Fibroblast of pulmonary artery (primary cell): ENCODE measurements at places on chromosomes 3 and 15.

- DNase-seq: no peak
These were observed 55.0 kb downstream of the FEZF2 start for GRCh38 chr3:62318365-62318751.

DNA sequence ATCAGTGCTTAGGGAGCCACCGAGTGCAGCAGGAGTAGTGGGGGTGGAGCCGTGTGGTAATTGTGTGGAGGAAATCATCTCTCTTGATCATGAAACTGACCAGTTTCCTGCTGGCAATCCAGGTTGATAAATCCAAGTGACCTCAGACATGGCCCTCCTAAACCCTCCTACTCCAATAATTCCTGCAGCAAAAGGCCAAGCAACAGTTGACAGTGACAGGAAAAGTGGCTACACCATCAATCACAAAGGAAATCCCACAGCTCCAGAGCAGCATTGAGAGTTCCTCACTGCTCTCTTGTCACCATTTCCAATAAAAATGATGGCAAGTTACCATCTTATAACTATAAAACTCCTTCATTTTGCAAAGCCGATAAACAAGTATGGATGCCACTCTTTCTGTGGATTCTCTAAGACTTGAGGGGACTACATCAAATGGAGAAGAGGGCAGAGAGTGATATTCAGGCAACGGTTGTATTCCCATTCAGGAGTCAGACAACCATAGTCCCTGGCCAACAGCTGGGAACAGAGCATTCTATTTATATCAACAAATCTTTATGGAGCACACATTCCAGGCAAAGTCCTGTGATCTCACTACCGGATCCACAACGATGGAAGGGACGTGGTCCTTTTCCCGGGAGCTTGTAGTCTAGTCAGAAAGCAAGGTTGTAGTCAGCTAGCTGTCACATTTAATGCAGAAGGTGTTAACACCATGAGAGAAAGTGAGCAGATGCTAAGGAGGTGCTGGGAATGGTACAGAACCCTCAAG lies 312.5 kb upstream of the CTNNB1 start:
- no peak for DNase-seq

- no peak for DNase-seq
These were observed 12.2 kb downstream of the ZXDC start for GRCh38 chr3:126463521-126463920.

GRCh38 chr3:38039101-38039898 lies at the start of gene DLEC1:
Gene DLEC1, plus strand, starts transcription at chr3:38039208. Its CDS starts 18 bp downstream, at chr3:38039226.
- peak; percentile 67 for DNase-seq

GRCh38 chr3:102941786-102942185 lies 507.0 kb downstream of the ZPLD1 start:
- DNase-seq: no peak

DNA sequence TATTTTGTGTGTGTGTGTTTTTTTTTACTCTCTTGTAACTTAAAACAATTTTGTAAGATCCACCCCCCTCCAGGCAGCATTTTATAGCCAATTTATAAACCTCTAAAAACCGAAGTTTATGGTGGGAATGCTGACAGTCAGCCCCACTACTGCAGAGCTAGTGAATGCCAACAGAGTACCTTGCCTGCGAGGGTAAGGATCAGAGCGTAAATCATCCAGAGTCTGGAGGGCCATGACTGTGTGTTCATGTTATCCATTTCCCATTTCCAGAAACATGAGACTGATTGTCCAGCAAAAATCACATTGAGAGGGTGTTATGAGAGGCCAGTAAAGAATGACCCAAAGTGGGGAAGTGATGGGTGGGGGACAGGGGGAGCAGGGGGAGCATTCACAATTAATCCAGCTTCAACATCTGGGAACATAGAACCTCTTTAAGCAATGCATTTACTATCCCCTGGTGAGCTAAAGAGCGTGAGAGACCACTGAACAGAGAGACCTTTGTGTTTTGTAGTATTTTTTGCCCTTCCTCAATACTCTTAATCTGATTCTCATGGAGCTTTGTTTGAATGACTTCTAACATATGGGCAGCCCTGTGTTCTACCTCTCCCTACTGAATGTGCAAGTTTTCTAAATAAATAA lies 464.5 kb downstream of the RBMS3 start:
- no peak for DNase-seq

- DNase-seq: no peak
These were observed 71.5 kb upstream of the FILIP1L start for GRCh38 chr3:100185847-100186246.

DNA sequence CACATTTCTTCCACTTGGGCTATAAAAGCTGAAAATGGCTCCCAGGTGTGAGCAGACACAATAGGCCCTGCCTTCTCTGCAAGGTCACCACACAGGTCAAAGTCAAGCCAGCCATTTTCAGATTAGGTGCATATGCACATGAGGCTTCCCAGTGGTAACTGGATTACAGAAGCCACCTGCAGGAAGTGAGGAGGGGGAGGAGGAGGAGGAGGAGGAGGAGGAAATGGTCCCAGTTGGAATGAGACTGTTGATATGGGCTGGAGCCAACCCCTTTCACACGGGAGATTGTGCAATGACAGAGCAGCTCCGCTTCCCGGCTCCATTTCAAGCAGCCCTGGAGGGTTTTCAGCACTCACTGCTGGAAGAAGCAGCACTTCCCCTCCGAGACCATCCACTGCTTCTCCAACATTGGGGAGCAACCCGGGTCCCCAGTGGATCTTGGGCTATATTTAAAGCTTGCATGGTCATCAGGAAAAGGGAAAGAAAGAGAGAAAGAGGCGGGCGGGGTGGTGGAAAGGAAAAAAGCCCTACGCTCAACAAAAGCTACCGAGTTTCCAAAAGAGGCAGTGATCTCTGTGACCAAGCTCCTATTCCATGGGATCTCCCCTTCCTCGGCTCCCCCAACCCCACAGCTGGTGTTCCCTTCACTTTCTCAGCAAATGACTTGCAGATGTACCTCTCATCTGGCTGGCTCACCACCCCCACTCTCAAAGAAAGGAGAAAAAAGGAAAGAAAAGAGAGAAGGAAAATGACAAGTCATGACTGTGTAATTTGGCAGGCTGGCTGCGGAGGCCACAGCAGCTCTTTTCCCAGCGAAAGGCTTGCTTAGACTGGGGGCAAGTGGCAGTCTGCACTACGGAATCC lies 58.3 kb downstream of the LRIG1 start:
- DNase-seq: peak; percentile 90

- no peak for DNase-seq
These were observed 32.3 kb upstream of the TRPC1 start for GRCh38 chr3:142691527-142691926.

GRCh38 chr15:101063212-101063611 lies 144.1 kb downstream of the LRRK1 start:
- no peak for DNase-seq

GRCh38 chr3:47380026-47380600 lies 708 bp upstream of the PTPN23 start:
- no peak for DNase-seq

- no peak for DNase-seq
These were observed 201.7 kb downstream of the MEIS2 start for GRCh38 chr15:36898536-36899126.

- no peak for DNase-seq
These were observed 12.5 kb upstream of the IL16 start for GRCh38 chr15:81184188-81184587.

DNA sequence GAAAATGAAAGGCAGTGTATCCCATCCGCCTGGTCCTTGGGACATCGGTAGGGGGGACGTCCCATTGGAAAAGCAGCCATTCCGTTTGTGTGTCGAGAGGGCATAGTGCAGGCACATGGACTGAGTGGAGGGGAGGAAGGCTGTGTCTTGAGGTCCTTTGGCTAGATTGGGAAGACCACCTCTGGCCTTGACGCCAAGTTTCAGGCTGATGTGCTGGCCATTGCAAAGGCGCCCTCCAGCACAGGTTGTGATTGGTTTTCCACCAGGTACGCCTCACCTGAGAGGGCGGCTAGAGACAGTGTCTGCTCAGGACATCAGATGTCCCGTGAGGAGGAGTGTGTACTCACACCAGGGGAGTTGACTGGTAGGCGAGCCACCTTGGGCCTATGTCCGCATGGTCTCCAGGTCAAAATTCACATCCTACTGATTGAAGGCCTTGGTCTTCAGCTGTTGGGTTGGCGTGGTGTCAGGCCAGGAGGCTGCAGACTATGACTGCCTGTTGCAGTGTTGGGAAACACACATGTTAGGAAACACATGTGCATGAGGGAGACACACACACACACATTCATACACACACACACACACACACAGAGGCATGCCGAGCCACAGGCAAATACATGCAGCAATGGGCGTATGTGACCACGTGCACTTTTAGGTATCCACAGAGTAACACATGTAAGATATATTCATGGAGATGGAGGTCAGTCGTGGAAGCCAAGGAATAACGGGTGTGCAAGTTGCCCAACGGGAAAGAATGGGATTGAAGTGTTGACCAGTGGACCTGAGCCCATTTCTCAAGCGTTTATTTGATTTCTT lies 98.4 kb downstream of the SNRPN start:
- DNase-seq: no peak

GRCh38 chr3:112687211-112687610 lies 46.3 kb upstream of the CCDC80 start:
- no peak for DNase-seq

GRCh38 chr3:187987187-187987586 lies 166.8 kb upstream of the LPP start:
- no peak for DNase-seq

GRCh38 chr3:5542472-5542871 lies 355.0 kb downstream of the EDEM1 start:
- DNase-seq: no peak

DNA sequence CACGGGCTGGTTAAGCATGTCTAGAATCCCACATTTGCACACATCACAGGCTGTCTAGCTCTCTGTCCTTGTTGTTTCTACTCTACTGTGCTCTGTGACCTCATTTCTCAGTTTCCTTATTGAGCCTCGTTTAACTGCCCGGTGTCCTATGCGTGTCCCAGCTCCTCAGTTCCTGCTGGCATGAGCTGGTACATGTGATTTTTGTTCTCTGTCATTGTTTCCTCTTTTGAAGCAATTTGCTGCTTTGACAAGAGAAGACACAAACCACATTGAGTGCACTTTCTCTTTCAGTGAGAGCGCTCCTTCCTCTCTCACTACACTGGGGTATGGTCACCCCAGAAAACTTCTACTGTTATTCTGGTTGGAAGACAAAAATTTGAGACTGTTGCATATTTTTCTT lies 563.5 kb downstream of the PDCD6IP start:
- no peak for DNase-seq

DNA sequence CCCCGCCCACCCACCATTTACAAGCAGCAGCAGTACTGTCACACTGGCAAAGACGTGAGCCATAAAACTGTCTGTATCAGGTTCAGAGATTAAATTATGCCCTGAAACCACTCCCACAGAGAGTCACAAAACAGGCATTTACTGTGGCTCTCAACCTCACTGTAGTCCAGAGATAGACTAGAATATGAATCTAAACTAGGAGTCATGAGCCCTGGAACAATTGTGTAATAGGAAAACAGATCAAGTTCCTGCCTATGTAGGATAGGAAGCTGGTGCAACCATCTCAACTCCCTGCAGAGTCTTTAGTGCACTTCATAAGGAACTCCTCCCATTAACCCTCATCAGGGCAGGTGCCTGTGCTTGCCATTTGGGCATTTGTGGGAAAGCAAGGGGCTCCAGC lies 61.7 kb downstream of the FAM227B start:
- peak; percentile 67 for DNase-seq

- DNase-seq: peak; percentile 89
These were observed 64.4 kb downstream of the ABI3BP start for GRCh38 chr3:100928638-100929428.

DNA sequence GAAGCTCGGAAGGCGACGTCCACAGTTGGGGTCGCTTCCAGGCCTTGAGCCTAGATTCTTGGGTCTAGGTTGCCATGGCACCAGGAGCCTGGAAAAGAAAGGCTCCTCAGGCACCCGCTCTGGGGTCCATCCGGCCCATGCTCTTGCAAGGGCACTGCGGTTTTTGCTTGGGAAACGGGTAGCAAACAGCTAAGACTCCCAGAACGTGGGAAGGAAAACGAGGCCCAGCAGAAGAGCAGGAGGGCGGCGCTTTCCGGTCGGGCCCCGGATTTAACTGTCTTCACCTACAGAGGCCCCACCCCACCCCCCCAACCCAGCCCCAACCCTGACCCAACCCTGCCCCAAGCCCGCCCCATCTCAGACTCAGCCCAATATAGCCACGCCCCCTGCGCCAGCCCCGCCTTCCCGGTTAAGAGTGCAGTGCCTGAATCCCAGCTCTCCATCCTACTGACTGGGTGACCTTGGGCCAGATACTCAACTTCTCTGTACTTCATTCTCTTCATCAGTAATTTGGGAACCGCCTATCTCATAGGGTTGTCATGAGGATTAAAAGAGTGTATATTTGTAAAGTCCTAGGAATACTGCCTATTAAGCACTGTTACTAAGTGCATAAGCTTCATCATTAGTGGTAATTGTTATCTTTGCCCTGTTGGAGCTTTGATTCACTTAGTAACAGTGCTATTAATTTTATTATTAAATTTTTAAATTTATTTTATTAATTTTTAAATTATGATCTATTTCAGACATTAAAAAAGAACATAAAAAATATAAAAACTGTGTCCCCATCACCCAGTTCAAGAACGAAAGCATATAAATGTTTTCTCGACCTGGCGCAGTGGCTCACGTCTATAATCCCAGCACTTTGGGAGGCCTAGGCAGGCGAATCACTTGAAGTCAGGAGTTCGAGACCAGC lies 28.4 kb upstream of the SMAD6 start:
- peak; percentile 57 for DNase-seq

- peak; percentile 73 for DNase-seq
These were observed 1099.3 kb downstream of the ROBO2 start for GRCh38 chr3:78139166-78139565.

- no peak for DNase-seq
These were observed 54.4 kb upstream of the P2RY1 start for GRCh38 chr3:152780553-152780952.

DNA sequence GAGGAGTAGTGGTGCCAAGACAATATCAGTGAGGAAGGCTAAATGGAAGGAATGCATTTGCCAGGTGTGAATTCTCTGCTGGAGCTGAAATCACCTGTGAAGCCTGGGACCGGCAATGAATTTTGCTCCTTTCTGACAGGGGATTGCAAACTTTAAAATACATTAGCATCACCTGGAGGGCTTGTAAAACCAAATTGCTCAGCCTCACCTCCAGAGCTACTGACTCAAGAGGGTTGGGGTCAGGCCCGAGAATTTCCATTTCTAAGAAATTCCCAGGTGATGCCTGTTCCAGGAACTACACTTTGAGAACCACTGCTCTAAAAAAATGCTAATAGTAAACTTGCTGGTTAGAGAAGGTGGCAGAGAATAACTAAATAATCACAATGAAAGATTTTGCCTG lies 445.6 kb upstream of the RBMS3 start:
- no peak for DNase-seq

DNA sequence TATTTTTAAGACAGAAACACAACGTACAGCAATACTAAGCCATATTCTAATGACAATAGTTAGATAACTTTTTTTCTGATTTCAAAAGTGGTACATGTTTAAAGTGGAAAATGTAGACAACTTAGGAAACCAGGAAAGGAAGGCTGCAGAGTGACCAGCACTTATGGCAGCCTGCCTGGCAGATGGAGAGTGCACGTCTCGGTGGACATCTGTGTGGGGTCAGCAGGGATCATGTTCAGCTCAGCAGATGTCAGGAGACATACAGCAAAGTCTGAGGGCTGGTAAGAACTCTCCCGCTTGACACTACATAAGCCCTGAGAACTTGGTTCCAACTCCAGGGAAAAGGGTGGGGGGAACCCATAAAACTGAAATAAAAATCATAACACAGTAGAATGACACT lies 128.6 kb upstream of the ADPGK start:
- DNase-seq: no peak

- no peak for DNase-seq
These were observed 93.2 kb upstream of the NEDD4 start for GRCh38 chr15:56086566-56086965.
